ENCODE measurements at places on chromosomes 6 and 20.
A peak's percentile ranks its signal among the peaks of the same experiment; 100 is the strongest.

DNA sequence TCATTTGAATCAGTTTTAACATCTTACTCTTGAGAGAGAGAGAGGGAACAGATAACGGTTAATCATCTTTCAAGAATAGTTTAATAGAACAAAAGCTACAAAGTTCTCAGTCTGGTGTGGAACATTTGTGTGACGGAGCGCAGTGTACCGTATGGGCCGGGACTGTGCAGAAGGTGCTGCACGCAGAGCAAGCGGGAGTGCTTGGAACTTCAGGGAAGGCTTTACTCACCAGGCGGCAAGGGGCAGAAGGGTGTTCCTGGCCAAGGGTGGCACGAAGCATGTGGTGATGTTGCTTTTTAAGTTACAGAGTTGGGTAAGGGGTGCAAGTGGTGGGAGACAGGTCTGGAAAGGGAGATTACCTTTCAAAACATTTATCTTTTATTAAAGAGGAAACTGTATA lies 95.7 kb downstream of the TULP4 start:
- no peak for DNase-seq

- DNase-seq, result no peak
These were observed 6.4 kb downstream of the TNFRSF21 start for GRCh38 chr6:47303342-47303741.

DNA sequence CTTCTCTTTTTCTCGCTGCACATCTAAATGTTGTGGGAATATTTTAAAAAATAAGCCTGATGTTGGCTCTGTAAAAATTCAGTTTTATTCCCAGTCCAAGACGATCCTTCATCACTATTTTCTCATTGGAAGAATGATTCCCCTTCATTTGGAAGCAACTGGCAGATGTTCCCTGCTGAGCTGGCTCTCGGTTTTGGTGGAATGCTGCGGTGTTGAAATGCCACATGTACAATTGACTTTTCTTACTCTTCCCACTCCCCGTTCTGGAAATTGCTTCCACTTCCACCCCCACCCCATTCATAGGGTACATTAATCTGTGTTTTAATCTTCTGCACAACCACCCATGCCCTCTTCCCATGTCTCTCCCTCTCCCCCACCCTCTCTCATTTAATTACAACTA lies 496.3 kb upstream of the MAP3K7 start:
- DNase-seq, result no peak

DNA sequence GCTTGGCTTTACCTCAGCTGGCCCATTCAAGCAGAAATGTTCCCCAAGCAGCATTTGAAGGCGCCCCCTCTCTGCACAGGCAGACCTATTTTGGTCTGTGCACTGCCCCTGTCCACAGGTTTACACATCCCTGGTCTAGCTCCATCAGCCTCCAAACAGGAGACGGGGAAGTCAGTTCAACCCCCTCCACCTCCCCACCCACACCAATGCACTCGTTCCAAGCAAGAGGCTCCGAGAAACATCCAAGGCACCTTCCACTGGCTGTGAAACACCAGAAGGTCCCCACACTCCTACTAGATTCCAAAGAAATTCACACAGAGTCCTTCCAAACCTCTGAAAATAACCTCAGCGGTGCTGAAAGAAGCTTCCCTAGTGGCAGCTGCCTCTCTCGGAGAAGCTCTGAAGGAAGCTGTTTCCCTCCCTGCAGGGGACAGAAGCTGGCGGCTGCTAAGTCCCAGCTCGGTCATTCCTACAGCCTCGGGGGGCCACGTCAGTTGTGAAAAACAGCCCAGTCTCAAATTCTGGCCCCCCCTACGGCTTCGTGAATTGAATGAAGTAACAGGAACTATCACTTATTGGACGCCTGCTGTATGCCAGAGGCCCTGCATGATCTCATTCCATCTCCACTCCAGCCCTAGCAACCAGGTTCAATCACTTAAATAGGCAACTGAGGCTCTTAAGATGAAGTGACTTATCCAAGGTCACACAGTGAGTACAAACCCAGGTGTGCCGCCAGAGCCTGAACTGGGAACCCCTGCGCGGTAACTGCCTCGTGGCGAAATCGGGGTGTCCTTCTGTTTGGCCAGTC lies 815 bp downstream of the SPATA2 start:
- no peak for DNase-seq

GRCh38 chr6:34196833-34197195 lies 39.9 kb upstream of the HMGA1 start:
- DNase-seq, result no peak

- DNase-seq, result no peak
These were observed 41.8 kb upstream of the NT5E start for GRCh38 chr6:85408039-85408438.

GRCh38 chr20:50693001-50693400 lies 1.7 kb upstream of the RIPOR3 start:
- DNase-seq, result no peak

DNA sequence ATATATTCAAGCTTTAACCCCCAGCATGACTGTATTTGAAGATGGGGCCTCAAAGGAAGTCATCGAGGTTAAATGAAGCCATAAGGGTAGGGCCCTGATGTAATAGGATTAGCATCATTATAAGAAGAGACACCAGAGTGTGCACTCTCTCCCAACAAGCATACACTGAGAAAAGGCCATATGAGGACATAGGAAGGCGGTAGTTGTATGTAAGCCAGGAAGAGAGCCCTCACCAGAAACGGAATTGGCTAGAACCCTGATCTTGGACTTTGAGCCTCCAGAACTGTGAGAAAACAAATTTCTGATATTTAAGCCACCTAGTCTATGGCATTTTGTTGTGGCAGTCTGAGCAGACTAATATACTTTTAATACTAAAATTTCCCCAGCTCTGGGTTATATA lies 150.1 kb upstream of the STXBP5 start:
- no peak for DNase-seq

- peak; percentile 45 for DNase-seq
These were observed 258 bp downstream of the PHF10 start for GRCh38 chr6:169723991-169724493.

DNA sequence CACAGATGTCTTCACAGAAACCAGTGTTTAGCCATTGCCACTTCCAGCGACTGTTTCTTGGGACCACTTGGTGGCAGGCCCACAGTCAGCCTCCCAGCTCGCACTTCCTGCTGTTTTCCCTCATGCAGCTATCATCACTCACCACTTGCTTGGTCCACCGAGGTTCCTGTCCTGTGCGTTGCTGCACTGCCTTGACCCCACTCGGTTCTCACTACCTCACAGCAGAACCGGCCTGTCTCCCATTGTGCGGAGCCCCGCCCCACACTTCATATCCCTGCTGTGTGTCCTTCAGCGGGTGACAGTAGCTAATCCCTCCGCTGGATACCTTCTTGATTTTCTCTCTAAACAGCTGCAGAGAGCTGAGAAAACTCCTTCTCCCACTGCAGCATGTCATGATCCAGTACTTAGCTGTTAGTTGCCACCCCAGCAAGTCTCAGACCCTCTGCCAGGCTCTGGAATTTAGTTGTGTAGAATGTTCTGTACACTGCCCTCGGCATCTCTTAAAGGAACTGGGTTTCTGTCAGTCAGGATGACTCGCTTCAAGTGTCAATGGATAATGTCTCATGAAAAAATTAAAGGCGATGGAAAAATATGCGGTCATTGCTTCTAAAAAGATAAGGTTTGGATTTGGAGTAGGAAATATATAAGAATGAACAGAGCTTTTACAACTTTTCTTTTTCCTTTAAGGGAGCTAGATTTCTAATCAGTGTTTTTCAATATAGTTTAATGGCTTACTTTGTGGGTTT lies 208.0 kb downstream of the FARS2 start:
- DNase-seq, result no peak

DNA sequence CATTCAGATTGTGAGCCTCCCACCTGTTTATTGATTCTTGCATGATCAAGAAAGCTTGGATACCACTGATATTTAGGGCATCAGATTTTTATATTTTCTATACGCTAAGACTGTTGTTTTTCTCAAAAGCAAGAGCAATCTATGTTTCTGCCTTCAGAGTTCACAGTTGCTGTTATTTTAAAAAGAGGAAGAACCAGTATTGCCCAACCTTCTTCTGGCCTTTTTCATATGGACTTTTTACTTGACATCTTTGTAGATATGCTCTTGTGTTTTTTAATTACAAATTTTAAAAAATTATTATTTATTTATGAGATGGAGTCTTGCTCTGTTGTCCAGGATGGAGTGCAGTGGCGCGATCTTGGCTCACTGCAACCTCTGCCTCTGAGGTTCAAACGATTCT lies 28.9 kb downstream of the SLC17A5 start:
- no peak for DNase-seq
